Left lobe of liver (tissue), 2 donors: ENCODE measurements at places on chromosomes 1 and 21. TPM values are rescaled to one million over a fixed set of nuclear protein-coding genes. Genes with fewer than 3 reads are reported as not detected.

DNA sequence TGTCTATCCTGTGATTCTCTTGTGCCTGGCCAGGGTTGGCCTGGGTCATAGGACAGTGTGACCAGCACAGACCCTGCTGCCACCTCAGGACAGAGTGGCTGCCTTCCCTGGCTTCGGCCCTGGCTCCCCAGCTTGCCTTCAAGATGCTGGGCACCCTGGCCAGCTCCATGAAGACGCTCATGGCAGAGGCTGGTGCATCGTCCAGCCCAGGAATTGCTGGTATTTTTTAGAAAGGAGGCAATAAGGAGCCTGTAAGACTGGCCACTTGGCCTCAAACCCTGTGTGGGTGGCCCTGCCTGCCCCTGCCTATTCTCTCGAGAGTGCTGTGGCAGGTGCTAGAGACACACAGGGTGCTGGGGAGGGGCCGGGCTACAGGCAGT, 70.4 kb upstream of the ACTRT2 start:
- no peak for DNase-seq

DNA sequence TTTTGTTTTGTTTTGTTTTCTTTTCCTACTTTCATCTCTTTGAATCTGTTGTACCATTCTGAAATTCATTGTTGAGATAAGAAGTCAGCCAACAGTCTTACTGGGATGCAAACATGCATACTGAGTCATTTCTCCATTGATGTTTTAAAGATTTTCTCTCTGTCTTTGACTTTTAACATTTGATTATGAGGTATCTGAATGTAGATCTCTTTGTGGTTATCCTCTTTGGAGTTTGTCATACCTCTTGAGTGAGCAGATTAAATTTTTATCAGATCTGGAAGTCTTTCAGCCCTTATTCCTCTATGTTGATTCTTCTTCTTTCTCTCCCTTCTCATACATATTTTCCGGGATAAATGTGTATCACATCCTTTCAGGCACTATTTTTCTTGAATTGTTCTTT, 406.9 kb upstream of the NCAM2 start:
- no peak for DNase-seq

The KRTAP13-1 gene
- total RNA-seq, result not detected

DNA sequence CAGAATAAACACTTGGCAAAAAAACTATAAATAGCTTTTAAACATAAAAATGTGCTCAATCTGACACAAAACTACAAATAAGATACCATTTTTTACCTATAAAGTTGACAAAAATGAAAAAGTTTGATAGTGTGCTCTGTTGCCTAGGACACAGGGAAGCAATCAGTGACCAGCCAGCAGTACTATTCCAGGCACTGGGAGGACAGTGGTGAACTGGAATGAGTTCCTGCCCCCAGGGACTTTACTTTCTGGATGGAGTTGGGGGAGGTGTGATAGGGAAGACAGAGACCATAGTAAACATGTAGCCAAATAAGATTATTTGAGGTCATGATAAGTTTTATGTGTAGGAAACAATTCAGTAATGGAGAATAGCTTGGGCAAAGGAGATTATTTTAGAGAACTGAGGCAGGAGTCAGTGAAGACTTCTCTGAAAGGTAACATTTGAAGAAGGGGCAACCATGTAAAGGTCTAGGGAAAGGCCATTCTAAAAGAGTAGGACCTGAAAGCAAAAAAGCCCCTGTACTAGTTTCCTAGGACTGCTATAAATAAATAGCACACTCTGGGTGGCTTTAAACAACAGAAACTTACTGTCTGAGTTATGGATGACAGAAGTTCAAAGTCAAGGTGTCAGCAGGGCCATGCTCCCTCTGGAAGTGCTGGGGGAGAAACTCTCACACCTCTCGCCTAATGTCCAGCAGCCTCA, 42.0 kb downstream of the EEIG2 start:
- DNase-seq, result no peak

GRCh38 chr1:81149649-81150325, 650.9 kb upstream of the ADGRL2 start:
- DNase-seq, result no peak

The SPRR2E gene
- not detected for total RNA-seq

DNA sequence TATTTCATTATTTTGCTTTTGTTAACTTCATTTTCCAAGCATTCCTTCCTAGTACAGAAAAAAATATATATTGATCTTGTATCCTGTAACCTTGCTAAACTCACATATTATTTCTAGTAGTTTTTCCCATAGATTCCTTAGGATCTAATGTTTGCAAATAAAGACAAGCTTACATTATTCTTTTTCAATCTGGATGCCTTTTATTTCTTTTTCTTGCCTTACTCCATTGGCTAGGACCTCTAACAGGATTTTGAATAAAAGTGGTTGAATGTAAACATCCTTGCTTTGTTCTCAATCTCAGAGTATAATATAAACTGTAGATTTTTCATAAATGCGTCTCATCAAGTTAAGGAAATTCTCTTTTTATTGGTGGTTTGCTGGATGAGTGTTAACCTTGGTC, 74.5 kb upstream of the GUCA2A start:
- no peak for DNase-seq

DNA sequence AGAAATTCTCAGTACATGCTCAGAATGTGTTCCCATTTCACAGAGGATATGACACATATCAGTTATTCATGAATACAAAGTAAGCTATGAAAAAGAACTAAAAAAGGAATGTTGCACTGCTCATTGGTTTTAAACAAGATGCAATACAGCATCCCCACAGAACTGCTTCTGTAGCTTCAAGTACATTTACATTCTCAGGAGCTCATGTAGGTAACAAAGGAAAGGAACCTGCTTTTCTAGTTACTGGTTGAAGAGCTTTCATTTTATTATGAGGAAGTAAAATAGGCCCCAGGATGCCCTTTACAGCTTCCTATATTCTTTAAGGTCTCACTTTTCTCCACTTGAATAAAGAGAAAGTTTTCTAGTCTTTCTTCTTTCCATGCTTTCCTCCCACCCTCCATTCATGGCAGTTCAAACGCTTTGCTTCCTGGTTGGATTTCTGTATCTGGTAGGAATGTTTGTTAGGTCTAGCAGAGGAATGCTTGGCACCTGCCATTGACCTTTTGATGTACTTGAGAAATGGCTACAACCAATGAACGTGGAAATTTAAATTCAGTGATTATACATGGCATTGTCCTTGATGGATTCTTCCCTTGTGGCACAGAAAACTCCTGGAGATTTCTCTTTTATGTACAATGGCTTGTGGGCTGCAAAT, 27.1 kb upstream of the KCNK2 start:
- DNase-seq, result no peak

The GPR52 gene
- 1.0 TPM for total RNA-seq

The KCNJ15 gene
- total RNA-seq, result 1.8 TPM

DNA sequence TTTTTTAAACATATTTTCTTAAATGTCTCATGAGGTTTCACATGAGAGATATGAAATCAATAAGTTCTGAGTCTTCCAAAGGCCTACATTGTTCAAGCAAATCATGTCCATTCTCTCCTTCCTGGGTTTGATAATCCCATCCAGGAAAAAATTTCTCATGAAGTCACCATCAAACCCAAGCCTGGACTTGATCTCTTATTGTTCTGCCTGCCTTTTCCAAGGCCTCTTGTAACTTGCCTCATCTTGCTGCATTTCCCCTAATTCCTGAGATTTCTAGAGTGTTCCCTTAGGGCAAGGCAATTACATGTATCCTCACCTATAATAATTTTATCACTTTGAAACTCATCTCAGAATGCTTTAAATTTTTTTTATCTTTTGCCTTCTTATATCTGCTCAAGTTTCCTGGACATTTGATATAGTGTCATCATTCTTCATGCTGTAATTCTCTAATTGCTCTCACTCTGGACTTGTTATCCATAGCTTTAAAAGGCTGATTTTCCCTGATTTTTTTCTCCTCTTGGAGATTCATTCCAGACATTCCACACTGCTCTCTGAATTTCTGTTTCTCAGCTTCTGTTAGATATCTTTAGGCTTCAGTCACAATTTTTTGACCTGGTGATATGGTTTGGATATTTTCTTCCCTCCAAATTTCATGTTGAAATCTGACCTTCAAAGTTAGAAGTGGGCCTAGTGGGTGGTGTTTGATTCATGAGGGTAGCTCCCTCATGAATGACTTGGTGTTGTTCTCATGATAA, 126.4 kb downstream of the LRRC7 start:
- no peak for DNase-seq

The CFAP74 gene
- total RNA-seq, result 3.5 TPM

The LORICRIN gene
- not detected for total RNA-seq
